Astrocyte of the spinal cord (primary cell): ENCODE measurements at places on chromosomes 12 and 14.
A peak's percentile ranks its signal among the peaks of the same experiment; 100 is the strongest.

- no peak for DNase-seq
Measured at GRCh38 chr12:49902399-49903350, 1.0 kb downstream of the FAIM2 start.

DNA sequence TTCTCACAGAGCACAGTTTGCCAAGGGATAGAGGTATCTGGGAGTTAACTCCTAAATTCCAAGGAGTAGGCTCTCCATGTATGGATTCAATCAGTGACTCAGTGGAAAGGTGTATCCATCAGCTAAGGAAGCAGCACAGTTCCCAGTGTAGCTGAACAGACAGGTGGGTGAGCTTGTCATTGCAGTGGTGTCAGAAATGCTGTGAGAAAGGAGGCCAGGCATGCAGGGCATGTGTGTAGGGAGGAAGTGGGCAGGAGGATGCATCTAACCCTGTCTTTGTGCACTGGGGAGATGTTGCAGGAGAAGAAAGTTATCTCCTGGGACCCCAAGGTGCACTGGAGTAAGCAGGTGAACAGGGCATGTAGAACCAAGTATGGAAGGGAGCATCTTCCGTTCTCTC, 539.0 kb downstream of the VRK1 start:
- no peak for DNase-seq

GRCh38 chr14:84927096-84927827, 602.7 kb upstream of the FLRT2 start:
- no peak for DNase-seq

- DNase-seq: peak; percentile 88
Measured at GRCh38 chr12:27619308-27619707, 76.9 kb upstream of the REP15 start.

DNA sequence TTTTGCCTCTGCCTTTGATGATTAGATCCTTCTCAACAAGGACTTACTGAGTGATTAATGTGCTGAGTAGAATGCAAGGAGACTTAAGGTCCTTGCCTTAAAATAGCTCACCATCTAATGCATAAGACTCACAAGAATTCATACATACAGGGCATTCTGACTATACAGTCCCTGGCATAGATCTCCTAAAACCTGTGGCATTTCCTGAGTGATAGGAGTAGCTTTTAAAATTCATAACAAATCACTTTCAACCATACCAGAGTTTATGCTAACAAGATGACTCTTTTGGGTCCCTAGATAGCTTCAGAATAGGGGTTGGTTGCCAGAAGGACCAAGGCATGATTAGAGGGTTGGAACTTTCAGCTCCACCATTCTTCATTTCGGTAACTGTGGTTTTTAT, 48.8 kb downstream of the STXBP6 start:
- DNase-seq: no peak

DNA sequence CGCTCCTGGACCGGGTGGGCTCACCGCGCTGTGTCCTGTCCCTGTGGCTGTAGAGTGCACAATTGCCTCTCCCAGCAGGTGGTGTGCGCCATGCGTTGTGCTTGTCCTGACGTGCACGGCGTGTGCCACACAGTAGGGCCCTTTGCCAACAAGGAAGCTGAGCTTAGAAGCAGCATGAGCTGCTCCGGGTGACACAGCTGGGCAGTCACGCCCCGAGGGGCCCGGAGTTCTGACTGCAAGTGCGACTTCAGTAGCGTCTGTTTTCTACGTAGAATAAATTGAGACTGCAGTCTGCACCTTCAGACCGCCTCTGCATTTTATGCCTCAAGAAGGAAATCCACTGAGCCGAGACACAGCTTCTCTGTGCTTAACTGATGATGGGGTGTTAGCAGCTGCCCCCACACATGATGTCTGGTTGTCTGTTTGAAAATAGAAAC, 81.6 kb downstream of the ADGRD1 start:
- no peak for DNase-seq

DNA sequence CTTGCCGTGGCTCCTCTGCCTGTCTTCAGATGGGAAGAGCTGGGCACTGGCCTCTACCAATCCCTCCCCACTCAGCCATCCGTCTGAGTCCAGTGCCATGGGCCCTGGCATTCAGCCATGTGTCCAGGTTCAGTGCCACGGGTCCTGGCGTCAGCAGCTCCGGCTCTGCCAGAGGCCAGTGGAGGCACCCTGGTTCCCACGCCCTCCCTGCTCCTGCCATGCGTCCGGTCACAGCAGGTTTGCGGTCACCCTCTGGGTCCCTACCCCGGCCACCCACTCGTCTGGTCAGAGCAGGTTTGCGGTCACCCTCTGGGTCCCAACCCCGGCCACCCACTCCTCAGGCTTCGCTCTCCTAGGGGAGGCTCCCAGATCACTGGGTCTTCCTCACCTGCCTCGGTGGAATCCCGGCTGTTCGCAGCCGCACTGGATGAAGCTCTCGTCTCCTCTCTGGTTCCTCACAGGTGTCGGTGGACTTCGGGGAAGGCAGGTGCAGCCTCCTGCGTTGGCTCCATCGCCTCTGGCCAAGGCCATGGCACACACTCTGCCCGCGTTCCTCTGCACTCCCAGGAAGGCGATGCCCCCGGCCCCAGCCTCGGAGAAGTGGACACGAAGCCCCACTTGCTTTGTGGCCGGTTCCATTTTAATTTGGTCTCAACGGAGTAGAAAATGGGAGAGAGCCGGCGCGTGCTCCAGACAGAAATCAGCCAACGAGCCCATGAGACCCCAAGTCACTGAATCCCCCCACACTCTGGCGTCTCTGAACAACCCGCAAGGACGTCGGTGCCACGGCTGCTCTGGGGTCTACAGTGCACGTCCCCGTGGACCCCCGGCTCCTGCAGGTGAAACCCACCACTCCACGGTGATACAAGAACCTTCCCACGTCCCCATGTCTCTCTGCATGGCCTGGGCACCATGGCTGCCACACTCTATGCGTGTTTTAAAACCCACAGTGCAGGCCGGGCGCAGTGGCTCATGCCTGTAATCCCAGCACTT, 47.8 kb upstream of the FBRSL1 start:
- no peak for DNase-seq

GRCh38 chr12:98492580-98493140, 22.7 kb upstream of the TMPO start:
- no peak for DNase-seq

- no peak for DNase-seq
Measured at GRCh38 chr12:6823182-6824084, 1.8 kb downstream of the GPR162 start.

DNA sequence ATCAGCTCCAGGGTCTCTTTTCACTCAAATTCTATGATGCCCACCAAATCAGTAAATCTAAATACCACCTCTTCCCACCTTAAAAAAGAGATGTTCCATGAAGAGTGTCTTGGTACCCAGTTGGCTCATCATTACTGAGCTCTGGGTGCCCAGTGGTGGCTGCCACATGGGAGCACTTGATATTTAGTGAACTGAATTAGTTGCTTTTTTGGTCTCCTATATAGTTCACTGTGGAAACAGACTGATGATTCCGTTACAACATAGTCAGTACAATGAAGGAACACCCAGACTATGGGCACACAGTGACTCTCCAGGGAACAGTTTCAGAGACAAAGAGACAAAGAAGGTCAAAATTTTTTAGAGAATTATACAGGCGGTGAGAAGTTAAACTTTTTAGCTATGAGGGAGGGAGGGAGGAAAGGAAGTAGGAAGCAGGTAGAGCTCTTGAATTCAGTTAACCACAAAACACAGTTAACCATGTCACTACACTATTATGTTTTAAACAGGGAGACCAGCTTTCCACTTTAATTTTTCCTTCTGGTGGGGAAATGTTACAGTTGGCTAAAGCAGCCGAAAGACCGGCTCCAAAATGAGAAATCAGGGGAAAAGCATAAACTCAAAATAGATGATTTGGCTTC, 14.6 kb upstream of the YY1 start:
- no peak for DNase-seq

- no peak for DNase-seq
Measured at GRCh38 chr12:69423037-69423905, 46.9 kb upstream of the FRS2 start.

DNA sequence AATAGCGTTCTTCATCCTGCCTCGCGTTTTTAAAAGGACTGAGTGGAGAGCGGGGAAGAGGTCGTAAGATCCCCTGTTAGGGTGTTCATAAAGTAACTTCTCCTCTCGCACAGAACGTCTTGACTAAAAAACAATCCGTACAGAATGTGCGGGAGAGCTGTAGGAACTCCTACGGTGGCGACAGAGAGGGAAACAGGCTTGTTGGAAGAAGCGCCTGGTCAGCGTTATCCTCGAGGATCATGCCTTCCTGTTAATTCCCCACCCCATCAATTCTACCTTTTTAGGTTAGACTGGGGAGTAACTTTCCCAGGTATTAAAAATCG, 399 bp upstream of the WASHC4 start:
- DNase-seq: peak; percentile 76

- DNase-seq: peak; percentile 27
Measured at GRCh38 chr12:22334410-22335100, at the start of gene ST8SIA1. Gene ST8SIA1, minus strand, starts transcription at chr12:22334707. Its CDS starts 475 bp downstream, at chr12:22334232.

GRCh38 chr12:9925705-9926393, 6.3 kb downstream of the CLEC2A start:
- DNase-seq: peak; percentile 49

GRCh38 chr14:30988509-30988908, 36.9 kb upstream of the AP4S1 start:
- peak; percentile 43 for DNase-seq

DNA sequence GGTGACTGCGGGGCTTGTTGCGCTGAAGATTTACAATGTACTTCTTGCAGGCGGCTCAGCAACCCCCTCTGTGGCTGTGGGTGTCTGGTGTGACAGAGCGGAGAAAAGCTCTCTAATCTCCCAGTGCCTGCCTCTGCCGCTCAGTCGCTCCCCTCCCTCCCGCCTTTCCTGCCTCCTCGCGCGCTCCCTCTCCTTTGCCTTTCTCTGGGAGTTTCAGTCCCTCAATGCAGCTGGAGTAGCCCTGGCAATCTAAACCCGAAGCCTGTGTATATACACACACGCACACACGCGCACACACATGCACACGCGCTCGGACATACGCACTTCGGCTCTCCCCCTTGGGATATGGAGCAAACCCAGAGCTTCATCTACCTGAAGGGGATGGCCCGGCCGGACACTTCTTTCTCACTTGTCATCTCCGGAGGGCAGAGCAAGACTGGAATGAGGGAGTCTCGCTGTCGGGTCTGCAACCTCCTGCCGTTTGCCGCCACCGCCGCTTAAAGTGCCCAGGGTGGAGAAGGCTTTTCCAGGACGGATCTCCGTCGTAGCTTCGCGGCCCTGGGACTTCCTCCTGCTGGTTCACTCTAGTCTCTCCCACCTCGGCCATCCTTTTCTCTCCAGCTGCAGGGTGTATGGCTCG, 599 bp upstream of the TRHDE start:
- peak; percentile 68 for DNase-seq

- DNase-seq: no peak
Measured at GRCh38 chr12:52692254-52692653, 11.1 kb downstream of the KRT77 start.

DNA sequence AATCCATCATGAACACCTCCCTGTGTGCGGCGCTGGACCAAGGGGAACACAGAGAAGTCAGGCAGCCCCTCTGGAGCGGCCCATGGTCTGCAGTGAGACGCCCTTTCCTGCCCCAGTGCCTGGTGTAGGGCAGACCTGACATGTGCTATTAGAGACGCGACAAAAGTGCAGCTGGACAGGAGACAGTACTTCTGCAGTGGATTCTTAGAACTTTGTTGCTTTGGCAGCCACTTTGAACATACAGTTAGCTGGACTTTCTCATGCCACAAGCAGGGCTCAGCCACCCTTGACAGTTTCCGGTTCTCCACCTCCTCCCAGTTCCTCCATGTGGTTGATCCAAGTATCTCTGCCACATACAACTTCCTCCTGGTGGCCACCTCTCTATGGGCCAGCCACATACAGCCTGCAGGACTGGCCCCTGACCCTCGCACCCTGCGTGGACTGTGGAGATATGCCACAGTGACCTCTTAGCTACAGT, 45.9 kb downstream of the LGMN start:
- DNase-seq: no peak

DNA sequence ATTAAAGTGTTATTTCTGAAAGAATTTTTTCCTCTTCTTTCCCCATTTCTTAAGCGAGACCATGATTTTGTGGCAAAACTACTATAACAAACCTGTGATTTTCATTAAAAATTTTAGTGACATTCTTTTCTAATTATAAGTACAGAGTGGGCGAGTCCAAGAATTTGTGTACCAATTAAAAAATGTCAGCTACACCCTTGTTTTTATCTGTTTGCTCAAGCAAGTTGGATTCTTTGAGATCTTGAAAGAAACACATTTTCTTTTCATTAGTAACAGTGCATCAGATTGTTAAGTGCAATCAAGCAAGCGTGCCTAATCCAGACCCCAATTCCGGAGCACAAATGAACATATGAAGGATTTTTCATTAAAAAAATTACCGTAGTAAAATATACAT, 338.8 kb upstream of the DDHD1 start:
- DNase-seq: no peak

DNA sequence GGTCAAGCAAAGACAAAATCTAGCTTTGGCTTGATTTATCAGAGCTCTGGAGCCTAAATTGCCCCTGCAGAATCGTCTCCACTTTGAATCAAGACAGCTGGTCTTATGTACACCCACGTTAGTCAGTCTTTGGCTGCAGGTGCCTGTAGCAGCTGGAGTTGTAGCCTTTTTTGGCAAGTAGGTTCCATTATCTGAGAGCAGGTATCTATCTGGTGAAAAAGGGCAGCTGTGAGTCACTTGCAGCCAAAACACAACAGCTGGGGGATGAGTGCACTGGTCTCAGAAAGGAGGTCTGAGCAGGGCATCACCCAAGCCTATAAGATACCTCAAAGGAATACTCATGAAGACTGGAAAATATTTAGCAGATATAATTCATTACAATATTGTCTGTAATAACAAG, 43.6 kb upstream of the KCNH5 start:
- DNase-seq: no peak

DNA sequence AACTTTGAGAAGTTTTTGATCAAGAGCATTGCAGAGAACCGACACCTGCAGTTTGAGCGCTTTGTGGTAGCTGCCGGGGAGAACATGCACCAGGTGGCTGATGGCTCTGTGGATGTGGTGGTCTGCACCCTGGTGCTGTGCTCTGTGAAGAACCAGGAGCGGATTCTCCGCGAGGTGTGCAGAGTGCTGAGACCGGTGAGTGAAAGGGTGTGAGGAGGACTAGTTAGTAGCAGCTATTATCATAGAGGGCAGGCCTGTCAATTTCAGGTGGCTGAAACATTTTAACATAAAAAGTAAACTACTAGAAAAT, 27.0 kb upstream of the HIGD1C start:
- DNase-seq: no peak

DNA sequence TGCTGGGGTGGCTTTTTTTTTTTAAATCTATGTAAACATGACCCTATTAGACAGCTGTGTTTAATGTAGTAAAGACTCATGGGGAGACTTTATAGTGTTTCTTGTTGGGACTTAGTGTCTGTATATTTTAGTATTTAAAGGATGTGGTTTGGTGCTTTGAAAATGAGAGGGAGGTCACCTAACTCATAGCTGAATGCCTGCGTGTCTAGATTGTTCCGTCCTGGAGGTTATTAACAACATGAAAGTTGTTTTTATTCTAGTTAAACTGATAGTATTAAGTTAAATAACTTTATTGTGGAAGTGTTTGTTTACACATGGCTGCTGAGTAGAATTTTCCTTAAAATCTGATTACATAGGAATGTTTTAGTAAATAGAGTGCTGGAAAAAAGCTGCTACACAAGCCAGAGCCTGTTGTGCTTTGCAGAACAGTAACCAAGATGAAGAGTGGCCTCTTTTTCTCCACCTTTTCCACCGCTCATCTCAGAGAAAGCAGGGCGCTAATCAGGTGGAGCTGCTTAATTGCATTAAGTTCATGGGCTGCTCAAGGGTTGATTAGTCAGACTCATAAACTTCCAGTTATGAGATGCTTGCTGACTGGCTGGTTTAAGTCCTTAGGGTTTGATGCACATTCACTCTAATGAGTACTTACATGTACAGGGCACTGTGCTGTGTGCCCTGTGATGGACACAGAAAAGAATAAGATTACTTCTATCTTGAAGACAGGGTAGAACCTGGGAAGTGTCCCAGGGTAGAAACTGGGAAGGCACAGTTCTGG, 62.7 kb downstream of the FBXO34 start:
- DNase-seq: peak; percentile 61
